ENCODE measurements at places on chromosomes 11 and 22.

DNA sequence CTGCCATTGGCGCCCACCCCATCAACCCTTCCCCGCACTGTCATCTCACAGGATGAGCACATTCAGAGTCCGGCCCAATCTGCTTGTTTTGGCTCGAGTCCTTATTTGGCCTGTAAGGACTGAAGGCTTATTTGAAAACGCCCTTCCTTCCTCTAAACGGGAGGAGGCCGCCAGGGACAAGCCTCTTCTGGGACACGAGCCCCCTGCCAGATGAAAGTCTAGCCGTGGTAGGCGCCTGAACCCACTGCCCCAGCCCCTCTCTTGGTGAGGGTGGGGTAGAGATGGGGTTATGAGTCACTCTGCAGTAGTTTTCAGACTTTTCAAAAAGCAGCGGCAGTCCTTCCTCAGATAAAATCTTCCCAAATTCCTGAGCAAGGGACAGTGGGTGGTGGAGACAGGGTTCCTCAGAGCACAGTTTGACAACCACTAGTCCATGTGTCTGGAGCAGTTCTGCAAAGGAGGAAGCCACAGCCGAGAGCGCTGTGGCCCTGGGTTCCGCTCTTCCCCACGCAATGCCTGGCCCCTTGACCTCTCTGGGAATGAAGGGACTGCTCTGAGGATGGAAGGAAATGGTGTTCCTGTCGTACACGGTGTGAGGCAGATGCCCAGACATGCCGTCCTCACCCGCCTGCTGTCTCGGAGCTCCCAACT, 57.0 kb downstream of the MYH9 start:
- DNase-seq = no peak

DNA sequence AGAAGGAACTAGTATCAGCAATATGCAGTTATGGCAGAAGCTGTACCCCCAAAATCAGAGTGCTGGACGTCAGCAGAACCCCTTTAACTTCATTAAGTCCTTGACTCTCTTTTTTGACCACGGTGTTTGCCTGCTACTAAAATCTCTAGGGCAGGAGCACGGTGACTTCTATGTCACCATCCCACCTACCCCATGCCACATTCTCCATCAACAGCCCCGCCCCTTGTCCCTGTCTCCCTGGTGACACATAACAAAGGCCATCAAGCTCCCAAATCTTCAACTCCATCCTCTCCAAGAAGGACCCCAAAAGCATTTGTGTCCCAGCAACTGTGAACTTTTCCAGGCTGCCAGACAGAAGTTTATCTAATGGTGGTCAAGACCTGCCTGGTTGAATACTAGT, 894 bp downstream of the ADA2 start:
- no peak for DNase-seq

DNA sequence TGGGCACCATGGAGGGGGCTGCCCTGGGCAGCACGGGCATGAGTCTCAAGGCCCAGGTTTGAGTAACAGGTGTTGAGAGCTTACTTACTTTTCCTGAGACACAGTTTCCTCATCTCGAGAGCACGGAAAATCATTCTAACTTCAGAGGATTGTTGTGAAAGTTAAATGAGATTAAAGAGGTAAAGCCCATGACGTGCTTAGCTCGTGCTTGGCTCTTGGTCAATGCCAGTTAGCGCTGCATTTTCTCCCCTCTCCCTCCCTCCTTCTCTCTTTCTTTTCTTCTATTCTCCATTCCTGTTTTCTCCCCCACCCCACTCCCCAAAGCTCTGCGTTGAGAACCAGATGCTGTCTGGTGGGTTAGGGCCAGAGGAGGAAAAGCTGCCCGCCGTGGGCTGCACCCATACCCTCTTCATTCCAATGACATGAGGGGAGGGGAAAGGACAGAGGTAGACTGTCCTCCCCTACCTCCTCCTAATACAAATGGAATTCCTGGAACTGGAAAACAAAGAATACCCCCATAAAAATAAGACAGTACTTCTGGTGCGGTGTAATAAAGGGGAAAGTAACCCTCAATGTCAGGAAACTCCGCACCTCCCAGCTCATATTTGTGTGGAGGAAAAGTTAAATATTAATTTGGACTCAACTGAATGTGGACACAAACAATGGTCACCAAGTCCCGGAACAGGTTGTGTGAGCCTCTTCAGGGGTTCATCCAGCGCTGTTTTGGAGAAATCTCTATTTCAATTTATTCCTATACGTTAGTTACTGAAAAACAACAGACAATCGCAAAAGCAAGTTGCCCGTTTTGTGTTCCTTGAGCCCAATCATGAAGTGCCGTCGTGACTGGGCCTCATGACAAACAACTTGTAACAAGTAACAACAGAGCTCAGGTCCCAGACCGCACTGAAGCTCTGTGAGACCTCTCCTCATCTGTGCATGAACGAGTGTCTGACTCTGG, 54.8 kb upstream of the B3GAT1 start:
- no peak for DNase-seq

DNA sequence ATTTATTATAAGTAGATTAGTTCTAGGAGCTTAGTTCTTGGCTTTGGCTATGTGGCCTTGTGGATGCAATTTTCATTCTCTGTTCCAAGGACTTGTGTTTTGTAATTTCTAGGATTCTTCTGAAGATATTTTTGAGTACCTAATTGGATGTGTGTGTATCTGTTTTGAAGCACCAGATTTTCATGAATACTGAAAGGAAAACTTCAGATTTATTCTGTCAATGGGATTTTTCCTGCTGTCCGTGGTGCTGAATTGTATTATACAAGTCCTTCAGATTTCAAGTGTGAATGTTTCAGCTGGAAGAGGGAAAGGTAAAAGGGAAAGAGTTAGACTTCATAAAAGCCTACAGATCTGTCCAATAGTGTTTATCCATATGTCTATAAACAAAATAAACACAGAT, 18.2 kb upstream of the SYN3 start:
- DNase-seq = no peak

DNA sequence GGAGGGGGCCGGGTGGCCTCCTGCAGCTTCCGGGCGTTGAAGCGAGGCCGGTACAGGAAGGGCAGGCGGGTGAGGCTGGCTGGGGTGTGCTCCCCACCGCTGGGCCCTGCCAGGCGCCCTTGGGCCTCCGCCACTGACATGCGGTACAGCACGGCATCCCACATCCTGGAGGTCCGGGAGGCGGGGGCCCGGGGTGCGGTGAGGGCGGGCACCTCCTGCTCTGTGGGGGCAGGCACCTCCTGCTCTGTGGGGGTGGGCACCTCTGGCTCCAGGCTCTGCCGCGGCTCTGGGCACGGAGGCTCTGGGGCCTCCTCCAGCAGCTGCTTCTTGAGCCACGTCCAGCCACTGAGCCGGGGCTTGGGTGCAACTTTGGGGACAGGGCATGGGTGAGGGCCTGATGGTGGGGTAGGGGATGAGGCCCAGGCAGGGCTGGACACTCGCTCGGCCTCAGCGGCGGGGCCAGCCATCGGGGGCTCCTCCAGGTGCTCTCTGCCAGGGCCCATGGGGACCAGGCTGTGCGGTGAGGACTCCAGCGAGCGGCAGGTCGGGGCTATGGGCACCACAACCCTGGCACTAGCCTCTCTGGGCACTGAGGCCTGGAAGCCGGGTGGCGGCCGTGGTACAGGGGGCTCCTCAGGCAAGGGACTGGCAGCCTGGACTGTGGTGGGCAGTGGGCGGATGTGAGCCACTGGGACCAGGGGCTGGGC, 2.3 kb downstream of the PRR33 start:
- no peak for DNase-seq

DNA sequence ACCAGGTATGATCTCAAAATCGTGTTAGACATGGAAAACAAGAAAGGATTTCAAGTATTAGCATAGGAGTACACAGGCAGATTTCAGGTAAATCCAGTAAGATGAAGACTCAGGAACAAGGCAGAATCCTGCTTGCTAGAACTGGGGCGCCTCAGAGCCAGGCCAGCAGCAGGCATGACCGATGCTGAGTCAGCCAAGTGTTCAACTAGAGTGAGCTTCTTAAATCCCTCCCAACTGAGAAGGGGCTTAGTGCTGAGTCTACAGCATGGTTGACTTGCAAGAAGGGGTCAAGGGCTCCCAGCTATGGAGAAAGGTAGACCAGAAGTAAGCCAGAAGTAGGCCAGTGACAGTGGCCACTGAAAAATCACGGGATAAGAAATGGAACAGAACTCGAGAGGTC, 12.4 kb downstream of the GRAP2 start:
- no peak for DNase-seq

DNA sequence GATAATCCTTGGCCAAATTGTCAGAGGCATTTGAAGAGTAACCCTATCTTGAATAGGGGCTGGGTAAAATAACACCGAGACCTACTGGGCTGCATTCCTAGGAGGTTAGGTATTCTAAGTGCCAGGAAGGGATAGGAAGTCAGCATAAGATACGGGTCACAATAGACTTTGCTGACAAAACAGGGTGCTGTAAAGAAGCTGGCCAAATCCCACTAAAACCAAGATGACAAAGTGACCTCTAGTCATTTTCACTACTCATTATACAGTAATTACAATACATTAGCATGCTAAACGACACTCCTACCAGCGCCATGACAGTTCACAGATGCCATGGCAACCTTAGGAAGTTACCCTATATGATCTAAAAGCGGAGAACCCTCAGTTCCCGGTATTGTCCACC, 964 bp upstream of the REXO2 start:
- no peak for DNase-seq

DNA sequence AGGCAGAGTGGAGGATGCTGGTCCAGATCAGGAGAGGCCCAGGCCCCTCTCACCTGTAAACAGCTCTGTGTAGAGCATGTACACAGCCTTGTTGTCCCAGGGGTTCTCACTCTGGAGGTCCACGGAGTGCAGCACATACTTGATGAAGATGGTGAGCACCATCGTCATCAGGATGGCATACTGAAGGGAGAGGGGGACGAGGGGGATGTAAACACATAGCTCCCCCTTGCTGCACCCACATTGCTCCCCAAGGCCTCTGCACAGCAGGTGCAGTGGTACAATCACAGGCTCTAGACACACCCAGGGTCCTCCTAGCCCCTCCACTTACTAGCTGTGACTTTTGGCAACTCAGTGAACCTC, 2.9 kb downstream of the SYVN1 start:
- DNase-seq = no peak

DNA sequence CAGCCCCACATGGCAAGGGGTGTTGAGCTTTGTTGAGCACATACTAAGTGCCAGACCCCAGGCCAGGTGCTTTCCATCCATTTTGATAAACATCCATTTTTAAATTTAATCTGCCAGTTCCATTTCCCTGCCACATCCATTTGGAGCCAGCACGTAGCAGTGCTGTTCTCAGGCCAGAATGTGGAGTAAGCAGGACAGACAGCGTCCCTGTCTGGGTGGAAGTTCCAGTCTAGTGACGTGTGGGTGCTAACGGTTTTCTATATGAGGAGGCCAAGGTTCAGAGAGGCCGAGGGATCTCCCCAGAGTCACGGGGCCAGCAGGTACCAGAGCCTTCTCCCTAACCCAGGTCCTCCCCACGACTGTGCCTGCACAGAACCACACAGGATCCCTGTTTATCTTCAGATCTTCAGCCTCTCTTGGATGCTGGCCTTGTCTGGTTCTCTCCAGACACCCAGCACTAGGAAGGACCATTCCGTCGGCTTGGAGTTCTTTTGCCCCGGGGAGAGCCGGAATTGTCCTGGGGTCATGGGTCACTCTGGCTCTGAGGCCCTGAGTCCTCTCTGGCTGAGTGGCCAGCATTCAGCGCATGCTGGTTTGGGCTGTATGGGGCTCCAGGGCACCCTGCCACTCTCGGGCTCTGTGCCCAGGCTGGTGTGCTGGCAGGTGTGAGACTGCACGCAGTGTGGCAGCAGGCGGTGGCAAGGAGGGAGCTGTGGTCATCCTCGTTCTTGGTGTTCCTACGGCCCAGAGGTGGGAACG, 63.6 kb upstream of the PPARA start:
- no peak for DNase-seq
